NCI-H345 (cell line): ENCODE measurements at places on chromosomes 4 and X.
A peak's percentile ranks its signal among the peaks of the same experiment; 100 is the strongest.

GRCh38 chr4:153152501-153153338 is 51.5 kb upstream of the TRIM2 start:
- peak; percentile 54 for DNase-seq

DNA sequence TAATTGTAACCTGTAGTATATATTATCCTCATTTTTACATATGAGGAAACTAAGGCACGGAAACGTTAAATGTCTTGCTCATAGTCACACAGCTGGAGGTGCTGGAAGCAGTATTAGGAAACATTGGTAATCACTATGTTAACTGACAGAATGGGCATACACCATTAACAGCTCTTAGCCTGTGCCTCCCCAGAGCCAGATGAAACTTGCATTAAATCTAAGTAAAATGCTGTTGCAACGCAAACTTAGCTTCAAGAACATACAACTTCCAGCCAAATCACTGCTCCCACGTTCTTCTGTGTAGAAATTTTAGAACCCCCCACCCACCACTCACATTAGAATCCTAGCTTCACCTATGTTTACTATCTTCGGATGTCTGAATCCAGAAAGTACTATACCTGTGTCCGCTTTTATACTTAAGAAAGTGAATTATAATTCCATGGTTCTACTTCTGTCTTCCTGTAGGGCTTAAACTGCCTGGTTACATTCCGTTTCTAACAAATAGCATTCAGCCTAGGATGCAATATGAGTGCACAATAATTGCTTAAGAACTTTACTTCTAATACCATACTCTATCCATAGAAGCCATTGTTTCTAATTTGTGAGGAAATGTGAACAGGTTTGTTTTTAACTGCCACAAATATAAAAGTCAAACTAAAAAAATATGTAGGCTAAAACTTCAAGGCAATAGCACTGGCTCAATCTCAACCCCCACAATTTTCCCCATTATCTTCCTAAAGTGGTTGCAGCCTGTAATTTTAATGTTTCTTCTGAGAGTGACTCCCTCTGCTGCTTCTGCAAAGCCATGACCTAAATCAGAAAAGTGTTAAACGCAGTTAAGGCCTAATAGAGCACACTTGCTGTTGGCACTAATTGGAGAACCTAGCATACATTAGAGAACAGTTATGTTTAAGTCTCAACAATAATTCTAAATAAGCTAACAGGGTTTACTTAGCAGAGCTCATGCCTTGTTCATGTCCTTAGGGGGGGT is 4.4 kb downstream of the UNC5C start:
- DNase-seq: no peak

- no peak for DNase-seq
Observed at GRCh38 chr4:98345838-98346237, 84.7 kb downstream of the RAP1GDS1 start.

DNA sequence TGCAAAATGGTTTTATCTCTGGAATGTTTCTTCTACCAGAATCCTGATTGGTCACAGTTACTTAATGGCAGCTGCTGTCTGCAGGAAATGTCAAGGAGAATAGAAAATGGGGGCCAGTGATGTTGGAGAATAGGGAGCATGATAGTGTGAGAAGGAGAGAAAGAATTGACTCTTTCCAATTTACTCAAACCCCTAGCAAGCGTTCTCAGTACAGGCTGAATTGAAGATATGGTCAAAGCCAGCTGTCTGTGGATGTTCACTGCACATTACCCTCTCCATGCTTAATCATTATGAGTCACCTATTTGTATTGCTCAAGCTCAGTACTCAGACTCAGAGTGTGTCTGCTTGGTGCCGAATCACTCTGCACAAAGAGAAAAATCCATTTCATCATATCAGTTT is 57.8 kb upstream of the FAM47B start:
- no peak for DNase-seq

GRCh38 chr4:55625835-55626234 is 10.3 kb downstream of the NMU start:
- no peak for DNase-seq

- no peak for DNase-seq
Observed at GRCh38 chr4:8465615-8466611, 25.3 kb downstream of the TRMT44 start.

DNA sequence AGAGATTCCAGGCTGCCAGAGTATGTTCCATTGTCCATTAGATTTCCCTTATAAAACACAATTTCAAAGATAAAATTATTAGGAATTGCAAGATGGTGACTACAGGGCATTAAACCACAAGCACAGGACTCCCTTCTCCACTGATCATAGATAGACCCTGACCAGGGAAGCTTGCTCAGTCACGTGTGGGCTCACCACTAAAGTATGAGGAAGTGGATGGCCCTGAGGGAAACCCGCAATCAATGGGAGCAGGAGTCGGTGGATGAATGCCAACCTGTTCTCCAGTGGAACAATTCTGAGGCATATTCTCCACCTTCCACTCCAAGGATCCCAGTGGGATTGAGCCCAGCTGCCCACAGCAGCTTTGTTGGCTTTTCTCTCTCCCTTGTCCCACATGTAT is 515.7 kb downstream of the BCOR start:
- no peak for DNase-seq

GRCh38 chr4:158535130-158535614 is 13.5 kb downstream of the RXFP1 start:
- DNase-seq: no peak

- DNase-seq: no peak
Observed at GRCh38 chrX:134679221-134679620, 20.9 kb upstream of the PLAC1 start.

GRCh38 chrX:44872821-44873414 is at the start of gene KDM6A:
TSS of gene KDM6A (plus strand) at chrX:44873188. CDS start at chrX:44873552, 364 bp downstream.
- peak; percentile 94 for DNase-seq

GRCh38 chrX:35507701-35508100 is 290.4 kb upstream of the MAGEB16 start:
- no peak for DNase-seq

- no peak for DNase-seq
Observed at GRCh38 chrX:41733939-41734338, 10.0 kb downstream of the GPR82 start.

DNA sequence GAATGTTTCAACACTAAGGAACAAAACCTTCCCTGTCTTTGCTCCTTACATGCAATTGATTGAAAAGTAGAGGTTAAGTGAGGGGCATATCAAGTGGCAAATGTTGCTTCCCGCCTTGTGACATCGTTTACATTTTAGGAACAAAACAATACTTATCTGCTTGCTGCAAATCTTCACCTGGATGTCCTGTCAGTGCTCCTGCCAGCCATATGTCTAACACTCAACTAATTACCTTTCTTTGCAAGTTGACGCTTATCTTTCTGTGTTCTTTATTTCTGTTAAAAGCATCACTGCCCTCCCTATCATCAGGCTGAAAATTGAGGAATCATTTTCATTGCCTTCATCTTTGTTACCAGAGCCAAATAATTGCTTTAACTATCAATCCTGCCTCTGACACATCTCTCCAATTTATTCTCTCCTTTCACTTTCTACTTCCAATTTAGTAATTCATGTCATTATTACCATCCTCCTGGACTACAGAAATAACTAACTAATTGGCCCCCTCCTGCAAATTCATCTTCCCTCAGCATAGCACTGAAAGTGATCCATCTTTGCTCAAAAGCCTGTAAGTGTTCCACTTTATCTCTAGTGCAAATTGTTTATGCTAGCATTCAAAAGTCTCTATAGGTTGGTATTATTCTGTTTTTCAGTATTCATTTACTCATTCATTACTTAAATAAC is 298.7 kb upstream of the ATOH1 start:
- no peak for DNase-seq

DNA sequence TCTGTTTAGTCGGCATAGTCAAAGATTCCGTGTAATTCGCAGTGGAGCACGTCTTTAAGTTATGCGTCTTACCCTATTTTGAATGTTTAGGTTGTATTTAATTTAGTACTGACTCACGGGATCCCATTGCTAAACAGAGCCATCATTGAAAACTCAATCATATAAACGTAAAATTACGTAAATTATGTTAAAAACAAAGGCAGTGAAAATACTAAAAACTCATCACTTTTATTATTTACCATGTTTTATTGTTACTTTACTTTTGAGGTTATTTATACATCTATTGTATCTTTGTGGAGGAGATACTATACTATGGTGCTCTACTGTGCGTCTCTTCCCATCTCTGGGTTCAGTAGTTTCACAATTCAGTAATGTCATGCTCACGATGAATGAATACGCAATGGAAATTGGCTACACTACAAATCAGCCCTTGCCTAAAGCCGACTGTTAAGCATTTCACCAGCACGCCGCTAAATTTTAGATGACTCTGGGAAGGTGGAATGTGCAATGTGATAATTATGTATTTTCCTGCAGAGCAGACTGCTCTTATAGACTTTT is 944 bp downstream of the FUNDC2 start:
- DNase-seq: peak; percentile 14

- DNase-seq: no peak
Observed at GRCh38 chr4:74431113-74431826, 13.7 kb upstream of the AREG start.

DNA sequence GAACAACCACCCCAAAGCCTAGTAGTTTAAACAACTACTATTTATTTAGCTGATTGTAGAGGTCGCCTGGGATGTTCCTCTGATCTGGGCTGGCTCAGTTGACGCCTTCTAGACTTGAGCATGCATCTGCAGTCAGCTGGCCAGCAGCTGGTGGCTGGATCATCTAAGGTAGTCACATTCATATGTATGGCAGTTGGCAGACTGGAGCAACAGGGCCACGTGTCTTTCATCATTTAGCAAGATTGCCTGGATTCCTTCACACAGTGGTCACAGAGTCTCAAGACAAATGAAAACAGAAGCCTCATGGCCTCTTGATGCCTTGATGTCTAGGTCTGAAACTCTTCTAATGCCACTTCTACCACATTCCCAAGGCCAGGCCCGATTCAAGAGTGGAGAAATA is 220.6 kb upstream of the S100G start:
- no peak for DNase-seq

- no peak for DNase-seq
Observed at GRCh38 chrX:14630733-14631132, 101.4 kb downstream of the GLRA2 start.

GRCh38 chrX:14032406-14032805 is 2.7 kb upstream of the GEMIN8 start:
- DNase-seq: peak; percentile 39

DNA sequence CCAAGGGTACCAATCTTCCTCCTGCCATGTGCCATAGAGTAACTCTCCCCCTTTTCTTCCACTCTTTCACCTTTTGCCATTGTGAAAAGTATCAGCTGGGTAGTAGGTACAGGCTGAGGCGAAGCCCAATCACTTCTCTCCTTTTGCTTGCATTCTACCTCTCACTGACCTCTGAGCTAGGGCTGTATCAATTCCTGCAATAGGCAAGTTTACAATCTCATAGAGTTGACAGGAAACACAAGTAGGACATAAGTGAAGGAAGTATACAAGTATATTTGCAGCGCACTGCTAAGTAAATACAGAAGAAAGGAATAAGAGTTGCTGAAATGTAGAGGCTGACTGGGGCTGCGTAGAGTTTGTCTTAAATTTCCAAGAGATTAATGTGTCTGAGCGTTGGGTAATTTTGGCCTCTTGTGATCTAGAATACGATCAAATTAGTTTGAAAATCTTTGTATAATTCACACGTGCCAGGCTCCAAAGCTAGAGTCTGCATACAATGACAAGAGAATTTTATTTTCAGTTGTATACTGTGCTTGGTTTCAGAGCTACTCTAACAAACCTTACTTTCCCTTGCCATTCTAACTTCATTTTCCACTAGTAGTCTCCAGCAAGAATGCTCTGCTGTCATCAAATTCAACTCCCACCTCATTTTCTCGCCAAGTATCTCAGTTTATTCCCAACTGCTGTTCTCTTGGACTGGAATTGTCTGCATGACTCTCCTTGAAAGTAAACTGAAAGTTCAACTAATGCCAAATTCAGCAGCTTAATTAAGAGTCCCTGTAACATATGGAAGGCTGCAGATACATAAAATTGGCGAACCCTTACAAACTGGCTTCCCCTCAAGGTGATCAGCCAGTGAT is 90.3 kb downstream of the ATP11C start:
- DNase-seq: no peak
